GM23248 (cell line): ENCODE measurements at places on chromosomes 3 and 15.
A peak's percentile ranks its signal among the peaks of the same experiment; 100 is the strongest.

DNA sequence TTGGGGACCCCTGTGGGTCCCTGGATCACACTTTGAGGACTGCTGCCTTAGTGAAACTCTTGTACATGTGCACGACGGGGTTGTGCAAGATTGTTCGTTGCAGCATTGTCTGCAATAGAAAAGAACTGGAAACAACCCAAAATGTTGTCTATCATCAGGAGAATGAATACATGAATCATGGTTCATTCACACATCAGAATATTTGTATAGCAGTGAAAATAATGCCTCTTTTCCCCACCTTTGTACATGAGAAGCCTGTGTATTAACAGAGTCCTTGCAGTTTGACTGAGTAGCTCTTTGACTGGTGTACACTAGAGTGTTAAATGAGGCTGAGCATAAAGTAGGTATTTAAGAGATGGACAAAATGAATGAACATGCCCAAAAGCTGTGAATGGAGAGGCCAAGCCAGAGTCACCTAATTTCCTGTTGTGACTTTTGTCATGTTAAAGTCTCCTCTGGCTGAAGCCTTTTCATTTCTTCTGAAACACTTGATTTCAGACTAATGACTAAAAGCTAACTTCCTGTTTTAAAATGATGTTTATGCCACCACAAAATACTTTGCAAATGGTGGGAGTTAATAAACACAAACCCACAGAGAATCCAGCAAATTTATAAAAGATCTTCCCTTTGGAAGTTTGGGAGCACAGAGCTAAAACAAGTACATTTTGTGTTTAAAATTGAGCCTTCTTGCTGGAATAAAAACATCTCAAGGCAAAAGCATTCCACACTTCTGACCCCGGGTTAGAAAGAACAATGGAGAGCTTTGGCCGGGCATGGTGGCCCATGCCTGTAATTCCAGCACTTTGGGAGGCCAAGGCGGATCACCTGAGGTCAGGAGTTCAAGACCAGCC, 20.6 kb upstream of the USP3 start:
- DNase-seq: no peak

GRCh38 chr3:57163751-57164150, 1.4 kb downstream of the IL17RD start:
- DNase-seq: peak; percentile 54

DNA sequence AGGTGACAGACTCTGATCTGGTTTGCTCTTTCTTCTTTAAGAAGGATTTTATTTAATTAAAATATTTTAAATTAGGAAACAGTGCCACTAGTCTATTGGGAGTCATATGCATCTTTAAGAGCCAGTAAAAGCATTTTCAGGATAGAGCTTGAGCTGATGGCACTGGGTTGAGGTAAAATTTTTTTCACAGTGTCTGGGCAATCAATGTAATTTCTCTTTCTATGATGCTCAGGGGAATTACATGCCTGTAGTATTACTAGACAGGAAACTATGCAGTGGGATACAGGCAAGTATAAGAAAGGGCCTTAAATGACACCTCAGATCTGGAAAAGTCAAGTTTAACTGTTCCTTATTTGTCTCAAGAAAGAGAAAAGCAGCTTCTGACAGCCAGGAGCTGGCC, 76.4 kb downstream of the GAP43 start:
- peak; percentile 67 for DNase-seq

DNA sequence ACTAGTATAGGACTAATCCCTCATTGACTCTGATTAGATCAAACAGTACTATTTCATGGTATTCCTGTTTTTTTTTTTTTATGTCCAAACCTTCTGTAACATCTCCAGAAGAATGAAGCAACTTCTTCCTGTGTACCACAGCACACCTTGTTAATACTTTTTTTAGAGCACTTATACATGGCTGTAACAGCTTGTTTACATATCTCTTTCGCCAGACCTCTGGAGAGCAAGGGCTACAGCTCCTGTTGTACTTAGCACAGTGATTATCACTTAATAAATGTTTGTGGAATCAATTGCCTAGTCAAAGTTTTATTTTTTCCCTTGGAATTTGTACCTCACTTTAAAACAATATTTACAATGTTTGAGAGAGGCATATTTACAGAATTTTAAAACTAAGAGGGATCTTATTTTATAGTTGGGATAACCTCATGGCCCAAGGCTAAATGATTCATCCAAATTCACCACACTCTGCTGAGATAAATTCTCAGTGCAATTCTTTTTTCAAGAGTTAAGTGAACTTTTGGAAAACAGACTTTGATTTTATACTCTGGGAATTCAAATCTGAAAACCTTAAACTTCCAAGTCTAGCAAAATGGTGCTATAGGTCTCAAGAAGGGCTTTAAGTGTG, 9.2 kb upstream of the GATM start:
- DNase-seq: no peak

DNA sequence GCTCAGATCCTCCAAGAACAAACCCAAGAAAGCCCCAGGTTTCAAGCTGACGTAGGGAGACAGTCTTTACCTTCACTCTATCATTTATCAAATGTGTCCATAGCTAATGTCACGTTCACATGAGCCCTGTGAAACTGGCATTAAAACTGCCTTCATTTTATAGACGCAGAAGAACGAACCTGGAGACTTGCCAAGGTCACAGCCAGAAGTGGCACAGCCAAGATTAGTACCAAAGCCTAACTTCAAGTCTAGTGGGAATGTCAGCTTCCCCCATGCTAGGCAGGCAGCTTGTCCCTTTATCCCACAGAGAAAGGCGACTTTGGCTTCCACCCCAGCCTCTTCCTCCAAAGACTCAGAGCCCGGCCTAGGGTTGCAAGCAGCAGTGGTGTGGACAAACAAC, 517.2 kb downstream of the SHQ1 start:
- DNase-seq: no peak

- no peak for DNase-seq
Measured at GRCh38 chr15:100642950-100643338, 40.6 kb downstream of the ASB7 start.

DNA sequence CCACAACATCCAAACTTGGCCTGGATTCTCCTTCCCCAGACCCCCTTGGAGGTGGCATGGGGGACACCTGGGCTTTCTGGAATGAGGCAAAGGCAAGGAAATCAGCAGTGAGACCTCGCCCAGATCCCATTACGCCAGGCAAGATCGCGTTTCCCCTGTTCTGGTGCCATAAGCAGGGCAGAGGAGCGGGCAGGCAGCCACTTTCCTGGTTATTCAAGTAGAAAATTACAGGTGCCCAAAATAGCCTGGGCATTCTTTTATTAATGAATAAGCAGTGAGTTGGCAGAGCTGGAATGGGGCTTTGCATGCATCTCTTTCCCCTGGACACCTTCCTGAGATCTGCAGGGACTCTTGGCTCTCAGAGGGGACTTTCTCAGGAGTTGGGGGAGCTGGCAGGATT, 31.5 kb upstream of the FAM107A start:
- DNase-seq: no peak

- DNase-seq: peak; percentile 55
Measured at GRCh38 chr3:63864008-63864964, 619 bp downstream of the ATXN7 start.

GRCh38 chr3:187497052-187497451, 128.9 kb downstream of the RTP4 start:
- no peak for DNase-seq

- DNase-seq: peak; percentile 77
Measured at GRCh38 chr3:151328298-151328995, 902 bp downstream of the P2RY13 start.

DNA sequence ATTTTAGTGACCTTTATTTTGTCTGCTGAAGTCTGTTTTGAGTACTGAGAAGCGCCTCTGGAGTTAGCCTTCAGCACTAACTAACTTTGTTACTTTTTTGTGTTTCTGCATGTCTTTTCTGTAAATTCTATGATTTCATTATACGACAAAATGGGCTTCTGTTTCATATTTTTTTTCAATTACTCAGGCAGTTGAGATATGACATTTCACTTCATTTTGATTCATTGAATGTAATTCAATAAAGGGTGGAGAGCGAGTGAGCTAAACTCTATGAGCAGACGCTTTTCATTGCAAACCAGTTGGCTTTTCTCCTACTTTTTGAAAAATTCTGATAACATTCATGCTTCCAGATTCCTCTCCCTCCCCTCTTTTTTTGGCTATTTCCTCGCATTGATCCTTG, 84.4 kb upstream of the KCNH8 start:
- DNase-seq: no peak

- DNase-seq: peak; percentile 92
Measured at GRCh38 chr15:39188930-39189329, 391.9 kb upstream of the THBS1 start.

DNA sequence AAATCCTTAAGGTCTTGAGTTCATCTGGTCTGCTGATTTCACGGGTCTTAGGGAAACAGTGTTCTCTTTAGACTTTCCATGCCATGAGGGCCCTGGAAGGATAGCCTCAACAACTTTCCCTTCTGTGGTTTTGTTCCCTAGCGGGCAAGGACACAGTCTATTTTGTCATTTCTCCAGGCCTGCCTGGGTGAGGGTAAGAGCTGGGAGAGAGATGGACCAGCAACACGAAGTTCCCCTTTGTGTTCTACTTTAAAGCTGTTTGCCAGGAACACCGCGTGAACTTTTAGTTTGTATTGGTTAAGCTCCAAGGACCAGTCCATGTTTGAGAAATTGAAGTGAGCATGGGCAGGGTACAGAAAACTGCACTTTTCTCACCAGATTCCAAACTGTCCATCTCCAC, 20.9 kb downstream of the ST3GAL6 start:
- DNase-seq: no peak

- DNase-seq: no peak
Measured at GRCh38 chr15:29792426-29793159, 29.7 kb downstream of the TJP1 start.

- DNase-seq: peak; percentile 89
Measured at GRCh38 chr15:39084674-39085530, 496.0 kb upstream of the THBS1 start.

- DNase-seq: no peak
Measured at GRCh38 chr3:20798666-20799065, 612.7 kb upstream of the SGO1 start.
